ENCODE measurements at places on chromosomes 2 and 18. TPM values are rescaled to one million over a fixed set of nuclear protein-coding genes. Genes with fewer than 3 reads are reported as not detected.

The CPLX4 gene
- polyA plus RNA-seq, result not detected

The CTAGE1 gene
- not detected for polyA plus RNA-seq

The SLC19A3 gene
- 0.08 TPM for polyA plus RNA-seq

The DNAJC10 gene
- polyA plus RNA-seq, result 31.4 TPM

The WDCP gene
- polyA plus RNA-seq, result 10.2 TPM

Measured in mammary epithelial cell (primary cell).